Occipital lobe (tissue), 3 donors: ENCODE measurements at places on chromosomes 6 and 20. TPM values are rescaled to one million over a fixed set of nuclear protein-coding genes. Genes with fewer than 3 reads are reported as not detected.

Gene DYNLT2
- 2.8 TPM for total RNA-seq

Gene MTFR2
- total RNA-seq: 0.94 TPM

DNA sequence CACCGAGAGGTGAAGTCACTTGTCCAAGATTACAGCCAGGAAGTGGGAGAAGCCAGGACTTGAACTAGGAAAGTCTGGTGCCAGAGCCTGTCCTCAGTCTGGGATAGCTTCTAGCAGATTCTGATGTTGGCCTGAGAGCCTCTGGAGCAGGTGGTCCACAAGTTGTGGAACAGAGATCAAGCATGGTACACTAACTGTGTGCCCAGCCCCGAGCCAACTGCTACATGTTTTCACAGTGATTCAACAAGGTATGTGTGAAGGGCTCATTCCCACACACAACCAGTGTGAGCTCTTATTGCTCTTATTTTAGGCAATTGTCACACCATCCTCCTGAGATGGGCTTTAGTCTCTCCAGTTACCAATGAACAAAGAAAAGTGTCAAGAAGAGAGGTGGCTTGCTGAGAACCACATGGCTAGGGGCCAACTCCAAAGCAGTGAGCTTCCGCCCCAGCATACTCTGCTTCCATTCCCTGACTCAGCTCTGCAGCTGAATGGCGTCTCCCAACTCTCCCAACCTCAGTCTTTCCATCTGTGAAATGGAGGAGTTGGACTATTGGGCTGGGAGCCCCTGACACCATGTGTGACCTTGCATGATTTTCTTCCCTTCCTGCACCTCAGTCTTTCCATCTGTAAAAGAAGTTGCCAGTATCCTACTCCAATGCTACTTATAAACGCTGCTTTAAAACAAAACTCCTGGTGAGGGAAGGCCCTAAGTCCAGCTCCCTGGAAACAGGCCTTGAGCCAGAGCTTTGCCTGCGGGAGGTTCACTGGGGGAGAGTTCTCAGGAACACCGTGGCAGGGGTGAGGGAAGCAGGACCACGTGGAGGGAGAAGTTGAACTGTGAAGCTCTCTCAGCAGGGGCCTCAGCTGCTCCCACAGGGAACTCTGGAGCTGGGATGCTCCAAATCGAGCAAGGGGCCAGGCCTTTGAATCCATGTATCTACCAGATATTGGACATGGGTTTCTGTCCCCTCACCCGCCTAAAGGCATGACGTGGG, 40.9 kb downstream of the CDH22 start:
- no peak for DNase-seq

Gene NUP153
- total RNA-seq: 51.8 TPM

- DNase-seq: no peak
Measured at GRCh38 chr6:139625081-139625939, 250.9 kb upstream of the CITED2 start.

GRCh38 chr6:24659561-24659960, 7.1 kb downstream of the TDP2 start:
- DNase-seq: no peak

- DNase-seq: no peak
Measured at GRCh38 chr6:47247227-47247797, 62.4 kb downstream of the TNFRSF21 start.

DNA sequence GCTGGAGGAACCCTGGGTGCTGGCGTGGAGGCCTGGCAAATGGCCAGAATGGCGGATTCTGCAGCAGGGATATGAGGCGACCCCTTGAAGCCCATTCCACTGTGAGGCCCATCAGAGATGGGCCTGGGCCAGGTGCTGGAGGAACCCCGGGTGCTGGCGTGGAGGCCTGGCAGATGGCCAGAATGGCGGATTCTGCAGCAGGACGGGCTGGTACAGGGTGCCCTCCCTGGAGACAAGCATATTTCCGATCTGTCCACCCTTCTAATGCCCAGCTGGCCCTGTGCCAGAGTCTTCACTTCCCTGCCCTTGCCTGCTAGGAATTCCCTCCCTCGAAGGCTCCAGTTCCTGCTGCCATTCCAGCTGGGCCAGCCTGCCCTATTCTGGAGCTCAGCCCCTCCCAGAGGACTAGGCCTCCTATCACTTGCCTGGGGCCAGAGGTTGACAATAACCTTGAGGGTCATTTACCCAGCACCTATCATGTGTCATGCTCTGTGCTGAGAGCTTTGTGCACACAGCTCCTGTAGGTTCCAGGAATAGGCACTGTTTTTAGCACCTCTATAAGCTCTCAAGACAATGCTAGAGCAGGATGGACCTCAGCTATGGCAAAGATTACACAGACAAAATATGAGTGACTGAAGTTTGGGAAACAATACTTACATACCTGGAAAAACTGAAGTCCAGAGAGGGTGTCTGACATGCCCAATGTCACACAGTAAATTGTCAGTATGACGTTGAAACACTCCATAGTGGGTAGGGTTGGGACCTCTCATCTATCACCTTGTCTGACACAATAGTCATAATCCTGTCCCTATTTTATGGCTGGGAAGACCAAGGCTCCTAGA, 21.4 kb downstream of the SUN5 start:
- DNase-seq: no peak

GRCh38 chr6:109008054-109008453, 86.6 kb downstream of the SESN1 start:
- DNase-seq: no peak

DNA sequence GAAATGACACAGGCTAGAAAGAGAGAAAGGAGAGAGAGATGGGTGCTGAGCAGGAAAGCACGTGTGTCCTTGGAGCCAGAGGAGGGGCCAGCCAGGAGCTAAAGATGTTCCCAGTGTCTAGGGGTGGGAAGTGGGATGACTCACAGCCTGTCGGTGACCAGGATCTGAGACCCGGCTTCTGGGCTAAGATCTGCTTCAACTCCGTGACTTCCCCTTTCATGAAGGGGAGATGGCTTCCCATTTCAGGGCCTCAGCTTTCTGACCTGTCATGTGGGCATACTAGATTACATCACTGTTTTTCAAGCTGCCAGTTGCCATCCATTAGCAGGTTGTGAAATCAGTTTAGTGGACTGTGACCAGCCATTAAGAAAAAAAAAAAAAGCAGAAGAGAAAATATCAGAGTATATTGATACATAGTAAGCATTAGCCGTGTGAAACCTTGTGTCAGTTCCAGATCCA, 5.4 kb downstream of the TGM3 start:
- no peak for DNase-seq

GRCh38 chr20:36873498-36874189, 2.3 kb upstream of the TLDC2 start:
- DNase-seq: no peak

Gene CRISP3
- 0.16 TPM for total RNA-seq

DNA sequence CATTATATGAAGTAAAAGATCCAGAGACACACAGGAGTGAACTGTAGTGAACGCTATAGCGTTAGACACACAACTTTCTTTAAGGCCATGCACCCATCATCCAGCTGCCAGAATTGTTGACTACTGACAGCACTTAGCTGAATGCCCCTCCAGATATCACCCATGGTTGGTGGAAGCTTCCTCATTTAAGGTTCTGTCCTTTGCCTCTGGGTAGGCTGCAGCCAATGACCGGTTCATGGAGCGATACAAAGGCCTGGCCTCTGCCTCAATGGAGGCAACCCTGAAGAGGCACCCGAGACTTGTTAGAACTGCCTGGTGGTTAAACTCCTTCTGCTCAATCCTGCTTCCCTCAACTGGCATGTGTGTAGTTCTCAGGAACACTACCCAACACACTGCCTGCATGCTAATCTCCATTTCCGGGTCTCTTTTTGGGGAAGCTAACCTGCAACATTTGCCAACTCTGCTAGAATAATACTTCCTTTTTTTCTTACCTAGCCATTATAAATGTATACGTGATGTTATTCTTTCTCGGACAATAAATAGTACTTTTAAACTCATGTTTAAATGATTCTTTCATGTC, 49.8 kb upstream of the THEMIS start:
- DNase-seq: no peak

GRCh38 chr6:89599727-89600126, 38.8 kb downstream of the LYRM2 start:
- no peak for DNase-seq

- DNase-seq: no peak
Measured at GRCh38 chr20:60993433-60994044, 258.5 kb upstream of the CDH4 start.

Gene JPH2
- 0.16 TPM for total RNA-seq

Gene RNF39
- not detected for total RNA-seq

Gene FOXC1
- 4.8 TPM for total RNA-seq

Gene SRSF12
- total RNA-seq: 34.9 TPM

Gene LST1
- total RNA-seq: 0.94 TPM

DNA sequence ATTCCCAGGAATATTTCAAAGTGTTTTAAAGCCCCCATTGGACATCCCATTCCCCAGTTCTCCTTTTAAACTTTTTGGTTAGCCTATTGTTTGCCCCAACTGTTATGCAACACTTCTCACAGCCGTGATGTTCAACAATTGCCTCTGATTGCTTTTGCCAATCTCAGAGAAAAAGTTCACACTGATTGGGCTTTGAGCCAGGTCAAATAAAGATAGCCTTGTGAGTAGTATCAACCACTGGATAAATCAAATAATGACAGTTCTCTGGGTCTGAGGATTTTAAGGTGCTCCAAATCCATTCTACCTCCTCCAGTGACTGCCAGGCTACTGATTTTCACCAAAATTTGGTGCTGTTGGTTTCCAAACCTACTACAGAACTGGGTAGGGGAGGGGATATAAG, 19.1 kb upstream of the NOP56 start:
- DNase-seq: no peak

Gene HCRTR2
- 14.3 TPM for total RNA-seq

DNA sequence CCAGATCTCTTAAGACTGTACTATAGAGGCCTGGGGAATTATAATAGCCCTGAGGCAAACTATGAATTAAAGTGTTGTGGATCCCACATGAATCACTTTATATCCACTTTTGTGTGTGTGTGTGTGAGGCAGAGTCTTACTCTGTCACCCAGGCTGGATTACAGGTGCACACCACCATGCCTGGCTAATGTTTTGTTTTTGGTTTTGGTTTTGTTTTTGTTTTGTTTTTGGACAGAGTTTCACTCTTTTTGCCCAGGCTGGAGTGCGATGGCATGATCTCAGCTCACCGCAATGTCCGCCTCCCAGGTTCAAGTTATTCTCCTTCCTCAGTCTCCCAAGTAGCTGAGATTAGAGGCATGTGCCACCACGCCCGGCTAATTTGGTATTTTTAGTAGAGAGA, 32.2 kb upstream of the MICB start:
- DNase-seq: no peak

Gene KCNQ2
- total RNA-seq: 167 TPM

DNA sequence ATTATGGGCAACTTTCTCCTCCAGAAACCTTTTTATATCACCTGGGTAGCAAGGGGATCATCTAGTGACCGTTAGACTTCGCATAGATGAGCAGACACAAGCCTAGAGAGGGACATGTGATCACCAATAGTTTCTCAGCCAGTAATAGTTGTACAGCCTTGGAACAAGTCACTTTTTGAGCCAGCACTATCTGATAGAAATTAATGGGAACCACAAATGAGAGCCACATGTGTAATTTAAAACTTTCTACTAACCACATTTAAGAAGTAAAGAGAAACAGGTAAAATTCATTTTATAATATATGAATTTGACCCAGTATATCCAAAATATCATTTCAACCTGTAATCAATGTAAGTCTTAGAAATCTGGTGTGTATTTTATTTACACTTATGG, 592 bp upstream of the CTNNBL1 start:
- DNase-seq: no peak

DNA sequence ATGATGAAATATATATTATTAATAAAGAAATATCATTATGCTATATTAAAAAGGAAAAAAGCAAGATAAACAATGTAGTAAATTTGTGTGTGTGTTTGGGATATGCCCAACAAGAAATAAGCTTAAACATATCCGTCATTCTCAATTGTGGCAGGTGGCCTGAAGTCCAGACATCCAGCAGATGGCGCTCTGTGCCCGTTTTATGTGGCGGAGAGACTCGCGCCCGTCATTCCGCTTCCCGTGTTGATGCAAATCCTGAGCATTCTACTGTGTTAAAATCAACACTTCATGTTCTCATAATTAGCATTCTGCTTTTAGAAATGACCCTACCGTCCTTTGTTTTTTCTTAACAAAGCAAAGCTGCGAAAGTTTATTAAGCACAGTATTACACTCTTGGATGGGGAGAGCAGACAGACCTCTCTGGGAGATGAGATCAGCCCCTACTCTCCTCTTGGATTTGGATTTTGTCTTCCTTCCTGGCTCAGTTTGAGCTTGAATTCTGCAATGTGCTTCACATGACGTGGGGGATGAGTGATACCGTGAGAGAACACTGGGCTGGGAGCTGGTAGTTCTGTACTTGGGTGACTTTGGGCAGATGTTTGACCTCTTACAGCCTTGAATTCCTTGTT, 125.8 kb downstream of the MCHR2 start:
- peak; percentile 77 for DNase-seq

GRCh38 chr6:135675026-135675425, 176.5 kb upstream of the PDE7B start:
- DNase-seq: no peak

Gene BIRC7
- not detected for total RNA-seq

Gene C20orf202
- 0.16 TPM for total RNA-seq

Gene TM9SF4
- total RNA-seq: 15.1 TPM

DNA sequence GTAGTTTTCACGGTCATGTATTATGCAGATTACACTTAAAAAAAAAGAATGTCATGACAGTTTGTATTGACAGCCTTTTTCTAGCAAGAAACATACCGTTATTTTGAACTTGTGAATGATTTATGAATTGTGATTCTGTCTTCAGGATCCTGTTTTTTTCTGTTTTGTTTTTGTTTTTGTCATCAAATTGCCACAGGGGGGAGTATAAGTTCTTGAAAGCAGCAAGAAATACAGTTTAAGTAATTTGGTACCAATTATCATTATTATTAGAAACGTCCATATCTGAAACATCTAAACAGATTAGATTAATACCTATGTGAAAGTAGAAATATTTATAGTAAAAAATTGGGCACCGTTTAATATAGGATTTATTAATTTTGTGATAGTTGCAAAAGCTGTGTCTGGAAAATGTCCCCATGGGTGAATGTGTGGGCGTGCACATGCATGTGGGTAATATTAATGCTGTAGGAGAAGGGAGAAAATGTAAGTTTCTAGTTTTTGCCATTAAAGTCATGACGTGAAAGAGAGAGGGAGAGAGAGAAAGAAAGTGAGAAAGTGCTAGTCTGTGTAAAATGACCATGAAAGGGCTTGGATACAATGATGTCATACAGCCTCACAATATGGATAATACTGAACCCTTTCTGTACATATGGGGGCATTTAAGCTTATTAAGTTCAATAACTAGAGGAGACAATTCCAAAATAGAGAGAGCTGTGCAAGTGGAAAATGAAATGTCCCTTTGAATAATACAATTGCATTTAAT, 9.4 kb upstream of the CCN2 start:
- no peak for DNase-seq

GRCh38 chr6:109059571-109060021, 35.0 kb downstream of the SESN1 start:
- DNase-seq: no peak

GRCh38 chr6:37493661-37493995, 6.1 kb downstream of the CCDC167 start:
- no peak for DNase-seq

Gene WFDC2
- total RNA-seq: 3.4 TPM

- DNase-seq: no peak
Measured at GRCh38 chr20:34037121-34037520, 43.4 kb downstream of the RALY start.
